ENCODE measurements at places on chromosomes 5 and 9.

GRCh38 chr5:86118542-86118941 is 499.2 kb upstream of the COX7C start:
- DNase-seq = no peak

DNA sequence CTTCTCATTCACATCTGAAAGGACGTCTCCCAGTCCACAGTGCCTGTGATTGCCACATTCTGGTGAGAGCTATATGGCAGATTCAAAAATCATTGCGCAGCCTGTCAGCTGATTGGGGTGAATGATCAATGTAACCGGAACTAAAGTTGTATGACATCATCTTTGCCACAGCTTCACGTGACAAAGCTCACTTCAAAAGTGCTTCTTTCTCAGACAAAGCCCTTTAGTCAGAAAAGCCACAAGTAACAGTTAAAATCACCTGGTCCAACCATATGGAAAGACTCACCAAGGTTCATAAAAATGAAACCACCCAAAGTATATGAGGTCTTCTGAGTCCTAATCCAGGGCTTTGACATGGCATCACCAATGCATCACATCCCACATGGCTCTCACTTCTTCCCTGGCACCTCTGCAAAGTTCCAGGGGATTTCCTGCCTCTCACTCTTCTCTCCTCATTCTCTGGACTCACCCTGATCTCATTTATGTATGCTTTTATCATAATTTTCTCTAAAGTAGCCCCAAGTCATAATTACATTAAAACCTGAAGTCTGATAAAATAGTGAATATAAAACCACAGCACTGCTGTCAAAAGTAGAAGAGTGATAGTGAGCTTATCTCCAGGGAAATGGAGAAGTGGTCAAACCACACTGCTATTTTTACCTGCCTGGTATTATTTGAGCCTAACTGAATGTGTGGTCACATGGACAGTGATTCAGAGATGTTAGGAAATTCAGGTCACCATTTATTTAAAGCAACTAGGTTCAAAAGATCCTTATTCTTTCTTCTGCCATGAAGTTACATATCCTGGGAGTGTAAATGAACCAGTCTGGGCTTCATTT is 193.1 kb upstream of the PTGER4 start:
- DNase-seq = peak; percentile 23

DNA sequence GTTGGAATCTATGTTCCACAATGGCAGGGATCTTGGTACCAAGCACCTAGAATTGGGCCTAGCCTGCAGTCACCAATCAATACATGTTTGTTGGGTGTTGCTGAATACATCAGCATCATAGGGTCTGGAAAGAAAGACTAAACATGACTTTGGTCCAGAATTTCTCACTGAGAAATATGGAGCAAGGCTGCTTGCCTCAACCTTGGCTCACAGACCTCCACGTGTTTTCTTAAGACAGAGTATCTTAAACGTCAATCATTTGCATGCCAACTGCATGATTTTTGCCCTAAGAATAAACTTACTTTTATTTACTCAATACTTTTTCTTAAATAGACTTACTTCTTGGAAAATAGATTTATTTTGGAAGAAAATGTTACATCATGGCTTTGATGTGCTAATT is 22.7 kb upstream of the TRAF1 start:
- no peak for DNase-seq

- no peak for DNase-seq
These were observed 26.0 kb downstream of the RLN2 start for GRCh38 chr9:5278486-5278885.

DNA sequence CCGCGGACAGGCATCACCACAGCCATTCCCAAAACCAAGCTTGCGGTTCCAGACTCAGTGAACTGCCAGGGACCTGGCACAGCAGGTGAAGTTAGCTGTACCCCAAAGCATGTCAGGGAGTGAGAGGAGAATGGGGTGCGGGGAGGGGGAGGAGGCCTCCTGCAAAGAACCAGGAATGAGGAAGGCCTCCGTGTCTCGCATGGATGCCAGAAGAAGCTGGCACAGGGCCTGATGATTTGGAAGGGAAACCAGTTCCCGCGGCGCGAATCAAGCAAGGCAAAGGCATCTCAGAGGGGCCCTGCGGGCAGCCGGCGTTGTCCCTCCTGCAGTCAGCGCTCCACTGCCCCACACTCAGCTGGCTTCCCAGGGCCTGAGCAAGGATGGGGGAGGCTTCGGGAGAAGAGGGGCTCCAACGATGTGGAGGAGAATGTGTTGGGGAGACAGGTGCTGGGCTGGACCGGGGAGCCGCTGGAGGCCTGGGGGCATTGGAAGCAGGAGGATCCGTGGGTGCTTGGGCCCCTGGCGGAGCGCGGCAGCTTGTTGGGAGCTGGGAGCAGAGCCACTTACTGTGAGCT is 14.6 kb downstream of the SLC9A3 start:
- DNase-seq = no peak

DNA sequence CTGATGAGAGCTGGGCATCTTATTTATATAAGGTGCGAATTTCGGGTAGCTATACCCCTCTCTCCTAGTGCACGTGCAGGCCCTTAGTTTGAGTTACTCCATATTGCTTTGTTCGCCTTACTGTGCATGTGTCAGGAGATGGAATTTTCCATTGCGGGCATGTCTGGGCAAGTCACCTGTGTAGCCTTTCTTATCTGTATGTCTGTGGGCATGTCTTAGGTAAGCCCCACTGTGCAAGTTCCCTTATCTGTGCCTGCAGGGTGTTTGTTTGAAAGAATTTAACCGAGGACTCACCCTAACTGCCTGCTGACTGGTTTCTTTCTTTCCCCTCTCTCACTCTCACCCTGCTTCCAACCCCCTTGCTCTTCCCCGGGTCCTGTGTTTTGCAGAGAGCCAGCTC is 140.7 kb upstream of the RANBP3L start:
- no peak for DNase-seq

- no peak for DNase-seq
These were observed 123.6 kb upstream of the CCDC112 start for GRCh38 chr5:115419846-115420585.

GRCh38 chr9:96161819-96162218 is 140.2 kb downstream of the HSD17B3 start:
- DNase-seq = no peak

- no peak for DNase-seq
These were observed 74.8 kb downstream of the MEF2C start for GRCh38 chr5:88808153-88808552.

- no peak for DNase-seq
These were observed 25.6 kb upstream of the ANKRD33B start for GRCh38 chr5:10538103-10538788.

DNA sequence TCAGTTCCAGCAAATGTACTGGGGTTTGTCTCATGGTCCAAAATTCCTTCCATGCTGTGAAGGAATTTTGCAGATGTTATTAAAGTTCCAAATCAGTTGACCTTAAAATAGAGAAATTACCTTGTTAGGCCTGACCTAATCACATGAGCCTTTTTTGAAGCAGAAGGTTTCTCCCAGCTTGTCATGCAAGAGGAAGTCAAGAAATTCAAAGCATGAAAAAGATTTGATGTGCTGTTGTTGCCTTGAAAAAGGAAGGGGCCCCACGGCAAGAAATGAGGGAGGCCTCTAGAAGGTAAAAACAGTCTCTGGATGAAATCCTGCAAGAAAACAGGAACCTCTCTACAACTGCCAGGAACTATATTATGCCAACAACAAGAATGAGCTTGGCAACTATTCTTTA is 24.2 kb upstream of the HAPLN1 start:
- no peak for DNase-seq

- DNase-seq = no peak
These were observed 7.7 kb upstream of the TSLP start for GRCh38 chr5:111063709-111064322.

DNA sequence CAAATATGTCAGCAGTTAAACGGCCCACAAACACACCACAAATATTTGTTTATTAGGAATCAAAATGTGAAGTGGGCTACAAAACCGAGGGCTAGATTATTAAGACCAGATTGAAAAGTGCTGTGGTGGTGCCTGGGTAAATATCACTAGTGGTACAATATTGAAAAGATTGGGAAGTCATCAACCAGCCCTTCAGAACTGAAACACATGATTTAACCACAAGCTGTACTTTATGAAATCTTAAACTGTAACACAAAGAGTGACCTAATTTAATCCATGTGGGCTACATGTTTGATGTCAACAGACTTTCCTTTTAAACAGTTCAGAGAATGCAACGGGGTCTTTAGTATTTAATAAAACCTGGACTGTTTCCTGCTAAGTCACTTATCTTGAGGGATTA is 182.3 kb downstream of the SPATA31D1 start:
- DNase-seq = no peak

GRCh38 chr9:75903785-75904360 is 13.4 kb downstream of the PCSK5 start:
- no peak for DNase-seq

GRCh38 chr5:54541823-54542783 is 24.5 kb downstream of the SNX18 start:
- DNase-seq = no peak

DNA sequence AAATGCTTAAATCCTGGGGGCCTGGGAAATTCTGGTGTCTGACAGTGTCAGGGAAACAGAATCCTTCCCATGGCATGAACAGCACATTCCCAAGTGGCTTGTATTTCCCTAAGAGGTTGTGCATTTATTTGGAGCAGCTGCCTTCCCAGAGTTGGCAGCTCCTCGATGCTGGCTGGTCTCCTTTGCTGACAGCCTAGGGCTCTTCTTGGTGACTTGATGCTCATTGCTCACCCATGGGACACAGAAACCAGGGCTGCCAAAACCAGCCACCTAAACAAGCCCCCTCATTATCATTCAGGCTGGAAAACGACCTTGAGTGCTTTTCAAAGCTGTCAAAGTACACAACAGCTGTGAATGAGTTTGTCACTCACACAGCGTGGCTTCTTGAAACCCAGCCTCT is 24.2 kb downstream of the ENHO start:
- DNase-seq = no peak

GRCh38 chr5:10695055-10695649 is 65.9 kb downstream of the DAP start:
- no peak for DNase-seq

DNA sequence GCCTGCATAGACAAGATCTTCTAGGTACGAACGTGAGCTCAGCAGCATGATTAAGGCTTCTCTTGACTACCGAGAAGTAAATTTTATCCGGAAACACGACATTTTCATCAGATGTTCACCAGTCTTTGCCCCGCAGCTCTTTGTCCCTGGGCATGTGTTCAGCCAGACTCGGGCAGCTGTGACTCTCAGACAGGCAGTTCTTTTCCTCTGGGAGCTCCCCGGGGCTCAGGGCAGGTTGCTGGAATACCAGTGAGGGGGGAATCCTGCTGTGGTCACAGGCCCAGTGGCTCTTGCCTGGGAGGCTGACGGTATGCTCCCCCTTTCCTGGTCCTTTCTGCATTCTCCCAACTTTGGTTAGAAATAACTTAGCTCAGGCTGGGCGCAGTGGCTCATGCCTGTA is 186.1 kb downstream of the GNA14 start:
- no peak for DNase-seq

DNA sequence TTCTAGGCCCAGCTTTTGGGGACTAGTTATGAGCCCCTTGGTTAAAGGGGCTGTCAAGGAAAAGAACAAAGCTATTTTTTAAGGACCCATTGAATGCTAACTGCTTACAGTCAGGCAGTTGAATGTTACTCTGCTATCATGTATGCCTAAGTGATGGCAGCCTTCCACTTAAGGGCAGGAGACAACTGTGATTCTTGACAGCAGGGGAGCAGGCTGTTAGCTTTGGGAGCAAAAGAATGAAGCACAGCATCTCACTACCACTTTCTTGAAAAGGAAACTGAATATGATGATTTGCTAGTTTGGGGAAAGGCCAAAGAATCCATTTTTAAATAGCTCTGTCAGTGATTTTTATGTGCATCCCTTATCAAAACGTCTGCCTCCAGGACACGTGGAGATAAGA is 221.6 kb downstream of the SH3GL2 start:
- DNase-seq = no peak

DNA sequence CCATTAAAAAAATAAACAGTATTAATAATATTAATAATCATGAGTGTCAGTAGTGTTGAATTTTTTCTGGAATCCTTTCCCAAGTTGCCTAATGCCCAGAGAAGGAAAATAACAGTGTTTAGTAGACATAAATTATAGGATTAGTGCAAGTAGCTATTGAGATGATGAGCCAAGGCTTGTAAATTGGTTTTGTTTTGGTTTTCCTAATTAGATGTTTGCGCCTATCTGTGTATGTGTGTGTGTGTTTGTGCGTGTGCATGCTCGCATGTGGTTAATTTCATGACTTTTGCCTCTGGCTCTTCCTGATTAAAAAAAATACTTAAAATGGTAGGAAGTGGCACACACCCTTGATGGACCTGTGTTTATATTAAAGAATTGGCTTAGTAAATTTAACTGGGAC is 55.4 kb downstream of the FXN start:
- DNase-seq = no peak

DNA sequence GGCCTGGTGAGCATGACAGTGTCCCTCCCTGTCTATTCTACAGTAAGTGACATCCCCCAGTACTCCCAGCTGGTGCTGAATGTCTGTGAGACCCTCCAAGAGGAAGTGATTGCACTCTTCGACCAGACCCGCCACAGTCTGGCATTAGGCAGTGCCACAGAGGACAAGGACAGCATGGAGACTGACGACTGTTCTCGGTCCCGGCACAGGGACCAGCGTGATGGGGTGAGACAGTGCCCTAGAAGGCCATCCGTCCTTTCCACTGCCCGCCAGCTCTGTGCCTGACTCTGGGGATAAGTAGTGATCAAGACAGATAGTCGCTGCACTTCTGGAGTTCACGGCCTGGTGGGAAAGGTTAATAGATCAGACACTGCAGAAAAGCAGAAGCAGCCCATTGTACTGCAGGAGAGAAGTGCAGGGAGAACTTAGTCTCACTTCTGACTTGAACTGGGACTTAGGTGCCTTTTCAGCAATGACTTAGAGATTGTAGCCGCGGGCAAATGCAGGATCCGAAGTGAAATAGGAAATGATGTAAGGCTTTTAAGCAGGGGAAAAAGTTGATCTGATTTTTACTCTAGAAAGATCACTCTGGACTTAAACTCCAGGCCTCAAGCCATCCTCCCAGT is 28.4 kb downstream of the SH3GLB2 start:
- DNase-seq = no peak

GRCh38 chr5:82676661-82677060 is 398.5 kb upstream of the RPS23 start:
- DNase-seq = peak; percentile 93

GRCh38 chr9:87701931-87702421 is 23.9 kb upstream of the CTSL start:
- DNase-seq = no peak

DNA sequence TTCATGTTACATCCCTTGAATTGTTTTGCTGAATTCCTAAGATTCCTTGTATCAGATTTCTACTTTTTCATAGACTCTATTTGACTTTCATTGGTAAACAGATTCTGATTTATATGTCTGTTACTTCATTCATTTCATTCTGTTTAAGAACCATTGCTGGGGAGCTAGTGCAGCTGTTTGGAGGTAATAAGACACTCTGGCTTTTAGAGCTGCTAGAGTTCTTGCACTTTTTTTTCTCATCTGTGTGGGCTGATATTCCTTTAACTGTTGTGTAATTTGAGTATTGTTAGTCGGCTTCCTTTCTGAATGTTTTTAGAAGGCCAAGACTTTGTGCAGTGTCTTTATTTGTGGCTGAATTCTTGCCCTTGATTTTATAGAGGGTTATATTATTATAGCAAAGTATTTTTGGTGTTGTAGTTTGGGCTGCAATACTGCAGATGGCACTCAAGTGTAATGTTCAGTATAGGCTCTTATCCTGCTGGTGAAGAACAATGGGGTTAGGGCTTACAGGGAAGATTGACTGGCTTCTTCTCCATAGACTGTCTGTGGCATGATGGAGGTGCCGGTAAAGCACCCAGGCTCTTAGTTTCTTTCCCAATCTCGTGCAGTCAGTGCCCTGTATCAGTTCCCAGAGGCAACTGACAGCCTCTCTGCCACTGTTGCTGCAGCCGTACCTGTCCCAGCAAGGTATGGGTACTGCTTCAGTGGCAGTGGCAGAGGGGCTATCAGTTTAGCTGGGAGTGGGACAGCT is 162.2 kb downstream of the OXCT1 start:
- DNase-seq = no peak

All from T-helper 2 cell (primary cell).